Activated T-helper 2 cell treated with anti-CD3 and anti-CD28 coated beads, Interferon-gamma antibody, Interleukin-2, Interleukin-4, amounts not matched to agents 10 μg/mL and 5 μg/mL and 100 μg/mL, durations not matched to agents 14 hours and 24 hours and 36 hours (primary cell): ENCODE measurements at places on chromosomes 11 and 22. TPM values are rescaled to one million over a fixed set of nuclear protein-coding genes. Genes with fewer than 3 reads are reported as not detected.

Gene SAA1
- not detected in 2 replicates for total RNA-seq

DNA sequence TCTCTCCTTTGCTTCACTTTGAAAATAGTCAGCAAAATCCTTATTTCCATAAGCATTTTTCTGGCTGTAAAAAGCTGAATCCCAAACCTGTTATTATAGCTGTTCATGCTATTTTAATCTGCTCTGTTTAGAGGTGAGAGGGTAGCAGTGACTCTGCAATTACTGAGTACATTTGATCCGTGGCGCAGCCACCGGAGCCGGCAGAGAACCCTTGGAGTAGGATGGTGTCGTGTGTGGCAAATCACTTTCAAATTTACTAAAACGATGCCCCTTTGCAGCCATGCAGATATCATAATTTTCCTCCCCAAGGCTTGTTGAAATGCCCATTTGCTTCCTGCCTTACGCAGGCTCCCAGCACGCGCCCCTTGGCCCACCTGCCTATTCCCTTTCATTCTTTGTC, 69.6 kb downstream of the ZBTB16 start:
- H3K4me3 ChIP-seq = no peak overlapping the region
- peaks cover 21% of the 10 kb centered on the region for H3K4me1 ChIP-seq
- H3K27me3 ChIP-seq = peaks cover 23% of the 10 kb centered on the region
- no peak overlapping the region for H3K27ac ChIP-seq

GRCh38 chr11:34179026-34179675, 73.7 kb downstream of the NAT10 start:
- DNase-seq = no peak
- H3K27me3 ChIP-seq = no peaks in the 10 kb centered on the region

GRCh38 chr22:23532731-23533130, 47.4 kb downstream of the IGLL1 start:
- H3K27ac ChIP-seq = no peak overlapping the region
- H3K4me1 ChIP-seq = no peaks in the 10 kb centered on the region
- DNase-seq = no peak
- no peaks in the 10 kb centered on the region for H3K36me3 ChIP-seq
- H3K4me3 ChIP-seq = no peak overlapping the region

DNA sequence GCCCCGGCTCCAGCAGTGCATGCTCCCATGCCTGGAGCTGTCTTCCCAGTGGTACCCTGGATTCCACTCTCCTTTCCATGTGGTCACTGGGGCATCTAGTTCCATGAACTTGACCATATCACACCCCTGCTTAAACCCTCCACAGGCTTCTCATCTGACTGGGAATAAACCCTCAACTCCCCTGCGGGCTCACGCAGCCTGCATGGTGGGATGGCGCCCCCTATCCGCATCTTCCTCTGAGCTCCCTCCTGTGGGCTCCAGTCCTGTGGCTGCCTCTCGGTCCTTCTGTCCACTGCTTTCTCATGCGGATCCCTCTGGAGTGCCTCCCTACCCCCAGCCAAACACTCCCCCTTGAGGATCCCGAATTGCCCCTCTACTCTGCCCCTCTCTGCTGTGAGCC, 41.4 kb upstream of the TTLL12 start:
- peak; percentile 13 for DNase-seq
- no peak overlapping the region for H3K27ac ChIP-seq
- no peak overlapping the region for H3K4me3 ChIP-seq
- H3K4me1 ChIP-seq = peaks cover 5% of the 10 kb centered on the region
- H3K36me3 ChIP-seq = no peaks in the 10 kb centered on the region

DNA sequence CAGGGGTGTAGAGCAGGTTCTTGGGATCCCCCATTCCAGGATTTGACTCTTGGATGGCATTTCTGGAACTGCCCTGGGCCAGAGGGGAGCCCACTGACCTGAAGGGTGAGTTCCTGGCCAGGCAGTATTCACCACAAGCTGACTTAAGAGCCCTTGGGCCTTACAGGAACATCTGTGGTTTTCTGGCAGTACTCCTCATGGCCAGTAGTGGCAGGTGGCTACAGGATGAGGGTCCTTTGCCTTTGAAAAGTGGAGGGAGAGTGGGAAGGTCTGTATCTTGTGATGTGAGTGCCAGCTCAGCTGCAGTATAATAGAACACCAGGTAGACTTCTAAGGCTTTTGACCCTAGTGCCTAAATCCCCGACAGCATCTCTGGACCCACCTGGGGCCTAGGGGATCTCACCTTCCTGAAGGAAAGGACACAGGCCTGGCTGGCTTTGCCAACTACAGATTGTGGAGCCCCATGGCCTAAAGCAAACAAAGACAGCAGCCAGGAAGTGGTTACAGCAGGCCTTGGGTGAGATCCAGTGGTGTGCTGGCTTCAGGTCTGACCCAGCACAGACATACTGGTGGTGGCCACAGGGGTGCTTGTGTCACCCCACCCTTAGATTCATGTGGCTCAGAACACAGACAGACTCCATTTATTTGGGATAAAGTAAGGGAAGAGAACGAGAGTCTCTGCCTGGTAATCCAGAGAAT, 9.0 kb downstream of the OR51S1 start:
- H3K27me3 ChIP-seq = no peaks in the 10 kb centered on the region
- H3K27ac ChIP-seq = no peak overlapping the region
- no peak for DNase-seq

- peaks cover 35% of the 10 kb centered on the region for H3K27me3 ChIP-seq
- no peak overlapping the region for H3K4me3 ChIP-seq
- no peak for DNase-seq
- H3K4me1 ChIP-seq = no peaks in the 10 kb centered on the region
- H3K36me3 ChIP-seq = no peaks in the 10 kb centered on the region
- no peak overlapping the region for H3K27ac ChIP-seq
Measured at GRCh38 chr11:3160252-3161031, 4.7 kb downstream of the OSBPL5 start.

- H3K4me3 ChIP-seq = no peak overlapping the region
- peaks cover 9% of the 10 kb centered on the region for H3K4me1 ChIP-seq
- no peak for DNase-seq
- no peaks in the 10 kb centered on the region for H3K36me3 ChIP-seq
Measured at GRCh38 chr11:69542314-69543168, 61.1 kb downstream of the LINC01488 start.

DNA sequence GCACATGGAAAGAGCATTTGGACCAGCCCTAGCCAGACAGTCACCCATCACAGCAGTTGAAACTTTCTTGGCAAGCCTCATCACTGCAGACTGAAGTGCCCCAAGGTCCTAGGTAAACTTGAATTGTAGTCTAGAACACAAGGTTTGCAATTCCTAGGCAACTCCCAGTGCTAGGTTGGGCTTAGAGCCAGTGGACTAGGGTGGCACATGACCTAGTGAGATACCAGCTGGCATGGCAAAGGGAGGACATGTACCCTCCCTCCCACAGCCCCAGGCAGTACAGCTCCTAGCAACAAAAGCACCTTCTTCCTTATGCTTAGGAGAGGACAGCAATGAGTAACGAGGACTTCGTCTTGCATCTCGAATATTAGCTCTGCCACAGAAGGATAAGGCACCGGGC, 889.5 kb downstream of the JRKL start:
- no peak overlapping the region for H3K27ac ChIP-seq
- no peak overlapping the region for H3K4me3 ChIP-seq
- H3K27me3 ChIP-seq = no peaks in the 10 kb centered on the region
- no peaks in the 10 kb centered on the region for H3K36me3 ChIP-seq

GRCh38 chr11:64088162-64089026, 52.7 kb downstream of the FLRT1 start:
- H3K4me1 ChIP-seq = peaks cover 2% of the 10 kb centered on the region
- H3K27ac ChIP-seq = no peak overlapping the region
- no peak overlapping the region for H3K4me3 ChIP-seq
- DNase-seq = no peak
- H3K27me3 ChIP-seq = no peaks in the 10 kb centered on the region
- H3K36me3 ChIP-seq = no peaks in the 10 kb centered on the region
